ENCODE measurements at places on chromosomes 16 and 17.

- DNase-seq: no peak
Observed at GRCh38 chr17:73643001-73643851, 1.0 kb downstream of the SDK2 start.

DNA sequence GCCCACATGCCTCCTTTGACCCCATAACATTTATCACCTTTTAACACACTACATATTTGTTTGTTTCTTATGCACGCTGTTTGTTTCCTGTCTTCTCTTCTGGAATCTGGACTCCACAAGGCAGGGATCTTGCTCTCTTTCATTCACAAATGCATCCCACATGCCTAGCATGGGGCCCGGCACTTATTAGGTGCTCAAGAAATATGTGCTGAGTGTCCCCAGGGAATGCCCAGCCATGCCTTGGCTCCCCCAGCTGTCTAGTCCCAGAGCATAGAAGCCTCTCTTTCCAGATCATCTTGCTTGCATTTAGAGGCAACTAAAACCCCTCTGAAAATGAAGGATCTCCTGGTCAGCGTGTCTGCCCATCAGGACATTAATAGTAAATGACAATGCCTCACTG lies 283.7 kb downstream of the CBLN1 start:
- DNase-seq: no peak

- no peak for DNase-seq
Observed at GRCh38 chr17:49197346-49197998, 12.9 kb downstream of the GNGT2 start.

GRCh38 chr16:50271148-50272041 lies 5.0 kb downstream of the ADCY7 start:
- DNase-seq: no peak

DNA sequence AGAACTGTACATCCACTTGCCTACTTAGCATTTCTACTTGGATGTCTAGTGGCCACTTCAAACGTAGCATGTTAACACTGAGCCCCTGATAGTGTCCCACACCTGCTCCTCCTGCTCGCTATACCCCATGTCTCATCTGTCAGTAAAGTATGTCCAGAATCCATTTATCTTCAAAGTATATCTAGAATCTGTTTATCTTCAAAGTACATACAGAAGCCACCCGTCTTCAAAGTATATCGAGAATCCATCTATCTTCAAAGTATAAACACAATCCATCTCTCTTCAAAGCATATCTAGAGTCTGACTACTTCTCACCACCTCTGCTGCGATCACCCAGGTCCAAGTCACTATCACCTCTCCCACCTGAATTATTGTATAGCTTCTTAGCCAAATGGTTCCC lies 43.8 kb downstream of the MYO1D start:
- no peak for DNase-seq

- DNase-seq: no peak
Observed at GRCh38 chr17:73650617-73651200, 6.5 kb upstream of the SDK2 start.

DNA sequence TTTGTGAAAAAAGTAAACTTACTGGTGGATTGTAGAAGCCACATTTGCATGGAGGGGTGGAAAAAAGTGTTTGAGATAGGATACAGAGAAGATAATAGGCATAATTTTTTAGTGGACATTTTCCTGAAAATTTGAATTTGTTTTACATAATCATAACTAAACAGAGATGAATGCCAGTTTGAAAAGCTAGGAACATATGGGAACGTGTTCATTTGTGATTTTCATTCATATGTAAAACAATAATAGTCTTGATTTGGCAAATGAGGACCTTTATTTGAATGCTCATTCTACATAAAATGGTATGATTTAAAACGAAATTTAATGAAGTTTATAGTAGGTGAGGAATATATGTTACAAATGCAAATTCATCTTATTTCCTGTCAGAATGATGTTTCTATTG lies 263.9 kb downstream of the BCAS3 start:
- DNase-seq: no peak

DNA sequence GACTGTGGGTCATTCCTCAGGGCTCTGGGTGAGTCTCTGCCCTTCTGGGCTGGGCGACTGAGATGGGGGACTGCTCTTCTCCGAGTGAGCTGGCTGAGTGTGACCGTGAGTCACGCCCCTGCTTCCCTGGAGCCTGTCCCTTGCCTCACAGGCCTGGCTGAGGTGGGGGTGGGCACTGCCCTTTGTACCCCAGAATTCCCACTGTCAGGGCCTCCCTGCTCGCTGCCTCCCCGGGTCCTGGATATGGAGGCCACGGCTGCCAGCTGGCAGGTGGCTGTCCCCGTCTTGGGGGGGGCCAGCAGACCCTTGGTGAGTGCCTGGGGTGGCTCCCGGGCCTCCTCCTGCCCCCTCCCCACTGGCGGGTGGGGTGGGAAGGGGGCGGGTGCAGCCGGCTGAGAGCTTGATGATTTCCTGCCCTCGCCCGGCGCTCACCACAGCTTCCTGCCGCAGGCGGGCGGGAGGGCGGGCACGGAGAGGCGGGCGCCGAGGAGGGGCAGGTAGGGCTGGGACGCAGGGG lies at the start of gene LAT:
LAT (plus strand) TSS at position 434 of the 517 bp plus-strand sequence. CDS start 366 bp downstream, outside the sequence.
- no peak for DNase-seq

GRCh38 chr16:65537336-65537735 lies 415.5 kb upstream of the CDH11 start:
- peak; percentile 67 for DNase-seq

- DNase-seq: peak; percentile 96
Observed at GRCh38 chr16:84985079-84986065, 26.0 kb downstream of the ZDHHC7 start.

- DNase-seq: no peak
Observed at GRCh38 chr17:76843703-76844484, 24.3 kb upstream of the MGAT5B start.

- DNase-seq: no peak
Observed at GRCh38 chr16:6374821-6375220, 957.8 kb upstream of the RBFOX1 start.

GRCh38 chr16:4359914-4360313 lies 8.8 kb upstream of the PAM16 start:
- no peak for DNase-seq

DNA sequence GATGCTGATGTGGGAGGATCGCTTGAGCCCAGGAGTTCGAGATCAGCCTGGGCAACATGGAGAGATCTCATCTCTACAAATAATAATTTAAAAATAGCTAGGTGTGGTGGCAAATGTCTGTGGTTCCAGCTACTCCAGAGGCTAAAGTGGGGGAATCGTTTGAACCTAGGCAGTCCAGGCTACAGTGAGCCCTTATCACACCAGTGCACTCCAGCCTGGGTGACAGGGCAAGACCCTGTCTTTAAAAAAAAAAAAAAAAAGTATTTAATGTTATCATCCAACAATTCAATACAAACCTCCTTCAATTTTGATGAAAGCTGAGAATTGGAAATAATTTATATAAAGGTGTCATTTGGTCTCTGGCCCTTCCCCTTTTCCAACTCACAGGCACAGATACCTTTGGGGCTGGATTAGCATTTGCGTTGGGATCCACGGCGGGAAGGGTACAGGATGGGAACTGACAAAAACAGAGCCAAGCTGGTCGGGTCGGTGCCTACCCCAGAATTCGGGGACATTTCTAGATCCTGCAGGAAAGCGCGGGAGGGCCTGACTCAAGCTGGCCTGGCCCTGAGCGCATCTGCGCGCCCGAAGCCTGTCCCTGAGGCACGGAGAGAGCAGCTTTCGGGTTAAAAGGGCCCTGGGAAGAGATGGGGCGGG lies 860 bp upstream of the DCAF7 start:
- no peak for DNase-seq

DNA sequence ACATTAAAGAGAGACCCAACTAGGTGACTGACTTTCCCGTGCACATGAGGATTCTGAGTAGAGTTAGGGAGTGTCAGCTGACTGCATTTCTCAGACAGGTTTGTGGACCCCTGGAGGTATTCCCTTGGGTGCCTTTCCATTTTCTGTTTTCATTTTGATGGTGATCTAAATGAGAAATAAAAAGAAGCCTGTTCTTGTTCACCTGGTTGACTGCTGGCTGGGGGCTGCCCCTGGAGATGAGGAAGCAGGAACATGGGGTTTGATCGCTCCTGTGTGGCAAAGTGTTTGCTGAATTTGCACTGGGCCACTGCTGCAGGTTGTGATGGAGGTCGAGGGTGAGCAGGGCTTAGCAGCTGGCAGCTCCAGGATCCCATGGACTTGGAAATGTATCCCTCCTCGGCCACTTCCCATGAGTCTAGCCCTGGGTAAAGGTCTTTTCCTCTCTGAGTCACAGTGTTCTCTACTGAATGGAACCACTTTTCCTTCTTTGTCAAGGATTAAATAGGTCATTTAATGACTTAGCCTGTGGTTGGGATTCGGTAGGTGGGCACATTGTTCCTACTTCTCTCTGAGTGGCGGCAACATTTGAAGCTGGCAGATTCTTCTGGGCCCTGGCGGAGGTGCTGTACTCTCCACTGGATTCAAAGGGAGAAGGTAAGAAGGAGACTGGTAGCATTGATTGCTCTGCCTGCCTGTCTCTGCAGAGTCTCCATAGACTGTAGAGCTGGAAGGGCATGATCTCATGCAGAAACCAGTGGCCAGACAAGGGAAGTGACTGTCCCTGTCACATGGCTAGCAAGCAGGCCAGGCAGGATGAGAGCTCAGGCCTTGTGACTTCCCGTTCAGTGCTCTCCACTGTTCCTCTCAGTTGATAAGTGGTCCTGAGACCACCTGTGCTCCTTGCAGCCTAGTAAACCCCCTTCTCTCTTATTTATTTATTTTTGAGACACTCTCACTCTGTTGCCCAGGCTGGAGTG lies 17.9 kb downstream of the SNX29 start:
- DNase-seq: no peak

DNA sequence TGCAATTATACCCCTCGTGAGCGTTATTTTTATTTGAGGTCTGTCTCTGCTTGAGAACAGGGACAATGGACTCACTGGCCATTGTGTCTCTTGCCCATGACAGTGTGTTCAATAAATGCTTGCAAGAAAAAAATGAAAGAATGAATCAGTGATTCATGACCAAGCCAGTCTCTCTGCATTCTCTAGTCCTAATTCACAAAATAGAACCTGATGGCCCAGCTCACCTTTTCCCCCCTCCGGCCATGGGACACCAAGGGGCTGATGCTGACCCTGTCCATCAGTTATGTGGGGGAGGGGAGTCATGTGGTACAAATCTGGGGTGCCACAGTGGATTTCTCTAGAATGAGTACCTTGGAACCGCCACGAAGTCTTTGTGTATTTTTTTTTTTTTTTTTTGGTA lies 38.2 kb downstream of the CCDC42 start:
- no peak for DNase-seq
